ENCODE measurements at places on chromosomes 1 and 21.
A peak's percentile ranks its signal among the peaks of the same experiment; 100 is the strongest.

DNA sequence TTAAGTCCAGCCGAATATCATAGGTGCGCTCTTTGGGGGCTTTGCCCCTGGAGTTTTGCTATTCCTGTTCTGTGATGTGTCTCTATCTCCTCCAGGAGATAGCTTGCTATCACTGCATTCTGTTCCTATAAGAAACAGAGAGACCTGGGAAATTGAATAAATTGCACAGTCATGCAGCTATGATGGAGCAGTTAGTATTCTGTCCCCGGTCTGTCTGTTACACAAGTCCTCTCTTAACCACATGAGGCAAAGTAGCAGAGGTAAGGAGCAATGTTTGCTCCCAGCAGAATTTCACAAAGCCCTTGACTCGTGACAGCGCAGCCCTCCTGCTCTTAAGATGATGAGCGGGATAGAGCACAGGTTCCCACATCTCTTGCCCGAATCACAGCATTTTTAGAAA lies 63.9 kb upstream of the GRHL3 start:
- DNase-seq: no peak

GRCh38 chr1:30748098-30748698 lies 9.4 kb downstream of the LAPTM5 start:
- no peak for DNase-seq
- peak overlapping the region; percentile 93 for H3K27ac ChIP-seq
- H3K36me3 ChIP-seq: peaks cover 9% of the 10 kb centered on the region
- peaks cover 96% of the 10 kb centered on the region for H3K4me1 ChIP-seq
- H3K4me3 ChIP-seq: peak overlapping the region; percentile 35

GRCh38 chr1:22717037-22717760 lies 6.6 kb downstream of the EPHB2 start:
- H3K36me3 ChIP-seq: no peaks in the 10 kb centered on the region
- H3K27me3 ChIP-seq: peaks cover 3% of the 10 kb centered on the region
- H3K27ac ChIP-seq: no peak overlapping the region
- DNase-seq: no peak
- H3K4me1 ChIP-seq: no peaks in the 10 kb centered on the region
- H3K4me3 ChIP-seq: no peak overlapping the region

DNA sequence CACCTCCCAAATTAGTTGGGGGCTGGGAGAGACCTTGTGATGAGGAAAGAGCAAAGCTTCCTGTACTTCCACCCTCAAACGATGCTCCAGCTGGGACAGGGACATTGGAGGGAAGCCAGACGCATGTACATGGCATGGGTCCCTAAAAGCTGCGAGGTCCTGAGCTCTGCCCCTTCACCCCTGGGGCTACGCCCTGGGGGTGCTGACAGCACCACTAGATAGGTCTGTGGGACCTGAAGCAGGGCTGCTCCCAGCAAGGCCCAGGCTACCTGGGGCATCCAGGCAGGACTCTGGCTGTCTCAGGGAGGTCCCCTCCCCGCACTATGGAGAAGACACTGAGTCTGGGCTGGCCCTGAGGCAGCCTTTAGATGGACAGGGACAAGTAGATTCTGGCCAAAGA lies 83.4 kb downstream of the DMRTB1 start:
- H3K36me3 ChIP-seq: no peaks in the 10 kb centered on the region
- H3K27ac ChIP-seq: no peak overlapping the region
- no peak overlapping the region for H3K4me3 ChIP-seq
- no peaks in the 10 kb centered on the region for H3K27me3 ChIP-seq
- DNase-seq: no peak

DNA sequence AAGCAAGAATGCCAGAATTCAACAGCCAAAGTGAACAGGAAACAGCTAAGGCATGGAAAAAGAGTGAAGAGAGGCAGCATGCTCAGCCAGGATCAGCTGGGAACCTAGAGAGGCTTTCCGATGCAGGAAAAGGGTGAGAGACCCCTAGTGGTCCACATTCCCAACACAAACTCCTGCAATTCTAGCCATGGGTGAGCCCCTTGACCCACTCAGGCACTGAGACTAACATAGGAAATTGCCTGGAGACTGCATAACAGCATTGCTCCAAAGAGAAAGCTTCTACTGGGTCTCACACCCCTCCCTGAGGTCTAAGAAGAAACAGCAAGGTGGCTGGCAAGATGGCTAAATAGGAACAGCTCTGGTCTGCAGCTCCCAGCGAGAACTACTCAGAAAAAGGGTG lies 123.2 kb downstream of the LHX8 start:
- H3K27ac ChIP-seq: no peak overlapping the region
- H3K27me3 ChIP-seq: no peaks in the 10 kb centered on the region
- no peak overlapping the region for H3K4me3 ChIP-seq
- H3K36me3 ChIP-seq: no peaks in the 10 kb centered on the region
- no peak for DNase-seq

- no peak overlapping the region for H3K4me3 ChIP-seq
- H3K27ac ChIP-seq: no peak overlapping the region
- no peaks in the 10 kb centered on the region for H3K27me3 ChIP-seq
- no peak for DNase-seq
- no peaks in the 10 kb centered on the region for H3K36me3 ChIP-seq
Measured at GRCh38 chr1:211703812-211704537, 28.6 kb upstream of the NEK2 start.

- H3K4me3 ChIP-seq: peak overlapping the region; percentile 80
- peaks cover 28% of the 10 kb centered on the region for H3K4me1 ChIP-seq
- H3K27me3 ChIP-seq: no peaks in the 10 kb centered on the region
- peak overlapping the region; percentile 77 for H3K27ac ChIP-seq
Measured at GRCh38 chr1:244653439-244654107, 647 bp downstream of the DESI2 start.

DNA sequence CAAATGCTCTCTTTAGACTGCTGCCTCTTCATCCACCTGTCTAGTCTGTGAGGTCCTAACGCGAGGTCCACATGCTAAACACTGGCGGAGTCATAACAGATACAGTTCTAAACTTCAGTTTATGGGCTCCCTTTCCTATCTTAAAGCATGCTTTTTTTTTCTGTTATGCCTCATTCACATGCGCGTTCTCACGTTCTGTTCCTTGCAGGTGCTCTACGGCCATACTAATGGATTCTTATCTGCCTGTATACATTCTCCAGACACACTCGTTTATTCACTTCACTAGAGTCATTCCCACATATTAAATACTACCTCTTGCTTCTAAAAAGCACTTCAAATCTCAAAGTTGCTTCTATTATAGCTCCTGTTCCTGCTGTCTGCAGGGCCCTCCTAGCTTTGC lies 38.7 kb downstream of the PHC2 start:
- peaks cover 5% of the 10 kb centered on the region for H3K4me1 ChIP-seq
- no peaks in the 10 kb centered on the region for H3K36me3 ChIP-seq
- H3K27ac ChIP-seq: no peak overlapping the region

GRCh38 chr1:212257157-212257556 lies 28.1 kb upstream of the PPP2R5A start:
- no peaks in the 10 kb centered on the region for H3K27me3 ChIP-seq
- H3K4me1 ChIP-seq: peaks cover 53% of the 10 kb centered on the region
- no peaks in the 10 kb centered on the region for H3K36me3 ChIP-seq

- no peak overlapping the region for H3K4me3 ChIP-seq
- no peaks in the 10 kb centered on the region for H3K4me1 ChIP-seq
- H3K27ac ChIP-seq: no peak overlapping the region
- H3K27me3 ChIP-seq: no peaks in the 10 kb centered on the region
- no peak for DNase-seq
Measured at GRCh38 chr1:159197561-159198557, 6.8 kb upstream of the ACKR1 start.
